K562 (cell line): ENCODE measurements at places on chromosomes 7 and 10.
A peak's percentile ranks its signal among the peaks of the same experiment; 100 is the strongest.

DNA sequence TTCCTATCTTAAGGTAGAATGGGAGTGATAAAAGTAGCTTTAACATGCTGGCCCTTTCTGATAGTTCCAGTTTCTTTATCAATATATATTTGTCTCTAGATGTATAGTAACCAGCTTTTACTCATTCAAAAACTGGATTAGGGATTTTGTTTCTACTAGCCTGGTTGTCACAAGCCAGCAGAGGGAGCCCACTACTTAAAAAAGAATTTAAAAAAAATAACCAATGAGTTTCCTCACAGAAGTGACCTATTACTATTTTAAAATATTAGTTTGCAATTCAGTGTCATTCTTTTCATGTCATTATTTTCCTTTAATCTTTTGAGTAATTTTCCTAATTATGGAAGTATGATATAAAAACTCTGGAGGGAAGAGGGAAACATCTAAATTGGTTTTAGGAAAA lies 142.1 kb downstream of the PHTF2 start:
- DNase-seq = peak; percentile 20

GRCh38 chr10:60224066-60224705 lies 165.5 kb downstream of the ANK3 start:
- no peak for DNase-seq

DNA sequence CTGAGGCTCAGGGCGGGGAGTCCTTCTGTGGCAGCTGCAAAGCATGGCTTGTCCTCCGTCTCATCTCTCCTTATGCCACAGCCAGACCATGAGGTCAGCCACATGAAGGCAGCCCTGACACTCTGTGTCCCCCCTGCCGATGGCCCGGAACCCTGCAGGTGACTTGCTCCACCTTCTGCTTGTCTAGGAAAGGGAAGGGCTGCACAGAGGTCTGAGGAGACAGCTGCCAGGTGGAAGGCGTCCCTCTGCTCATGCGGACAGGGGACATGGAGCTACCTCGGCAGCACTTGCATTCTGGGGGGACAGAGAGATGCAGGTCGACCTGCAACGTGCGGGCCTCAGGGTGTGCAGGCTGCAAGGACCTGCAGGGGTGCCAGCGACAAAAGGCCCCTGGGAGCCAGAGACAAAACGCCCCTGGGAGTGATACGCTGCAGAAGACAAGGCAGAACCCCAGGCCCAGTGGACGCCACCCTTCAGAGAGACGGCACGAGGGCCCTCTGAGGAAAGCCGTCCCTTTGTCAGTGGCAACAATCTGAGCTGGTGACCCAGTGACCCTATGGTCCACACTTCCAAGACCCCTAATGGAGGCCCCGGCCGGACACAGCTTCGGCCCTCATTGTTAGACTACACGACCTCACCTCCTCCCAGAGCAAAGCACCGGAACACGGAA lies 205.2 kb upstream of the PPP2R2D start:
- DNase-seq = no peak

- no peak for DNase-seq
Measured at GRCh38 chr10:10796774-10797415, 220.8 kb upstream of the CELF2 start.

DNA sequence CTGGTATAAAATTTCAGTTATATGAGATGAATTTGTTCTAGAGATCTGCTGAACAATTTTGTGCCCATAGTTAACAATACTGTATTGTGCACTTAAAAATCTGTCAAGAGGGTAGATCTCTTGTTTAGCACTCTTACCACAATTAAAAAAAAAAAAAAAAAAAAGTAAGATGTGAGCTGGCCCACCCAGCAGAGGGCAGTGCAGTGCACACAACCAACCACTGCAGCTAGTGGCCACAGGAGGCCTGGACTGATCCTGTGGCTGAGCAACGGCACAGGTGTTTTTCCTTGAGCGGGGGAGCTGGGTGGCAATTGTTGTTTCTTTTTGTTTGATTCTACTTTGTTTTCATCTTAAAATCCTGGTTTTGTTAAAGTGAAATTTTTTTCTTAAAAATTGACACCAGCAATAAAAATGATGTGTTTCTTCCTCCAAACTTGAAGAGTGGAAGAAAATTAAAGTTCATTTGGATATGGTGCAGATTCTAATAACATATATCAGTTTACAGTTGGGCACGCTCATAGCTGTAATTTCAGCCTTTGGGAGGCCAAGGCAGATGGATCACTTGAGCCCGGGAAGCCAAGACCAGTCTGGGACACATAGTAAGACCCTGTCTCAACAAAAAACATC lies 171.1 kb upstream of the TBX20 start:
- DNase-seq = peak; percentile 67

- DNase-seq = peak; percentile 32
Measured at GRCh38 chr10:48976196-48976595, 36.6 kb upstream of the LRRC18 start.

GRCh38 chr7:11831156-11831735 lies 752 bp downstream of the THSD7A start:
- no peak for DNase-seq

- no peak for DNase-seq
Measured at GRCh38 chr10:88156341-88156740, 292.9 kb downstream of the PTEN start.

- DNase-seq = peak; percentile 92
Measured at GRCh38 chr10:73956476-73957359, 41.2 kb upstream of the VCL start.

DNA sequence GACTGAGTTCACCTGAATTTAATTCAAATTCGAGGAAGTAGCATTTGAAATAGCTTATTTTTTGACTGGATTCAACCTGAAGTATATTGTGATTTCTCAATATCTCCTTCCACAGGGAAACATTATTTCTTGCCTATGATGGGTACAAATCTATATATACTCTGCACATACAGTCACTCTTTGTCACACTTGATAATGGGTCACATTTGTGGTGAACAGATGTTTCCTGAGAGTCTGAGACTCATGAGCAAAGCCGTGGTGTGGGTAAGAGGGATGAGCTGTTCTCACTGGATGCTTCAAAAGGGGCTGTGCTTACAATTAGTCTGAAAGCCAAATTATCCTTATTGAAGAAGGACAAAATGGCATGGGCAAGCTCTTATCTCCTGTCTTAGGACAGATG lies 18.0 kb upstream of the TBXAS1 start:
- DNase-seq = no peak

DNA sequence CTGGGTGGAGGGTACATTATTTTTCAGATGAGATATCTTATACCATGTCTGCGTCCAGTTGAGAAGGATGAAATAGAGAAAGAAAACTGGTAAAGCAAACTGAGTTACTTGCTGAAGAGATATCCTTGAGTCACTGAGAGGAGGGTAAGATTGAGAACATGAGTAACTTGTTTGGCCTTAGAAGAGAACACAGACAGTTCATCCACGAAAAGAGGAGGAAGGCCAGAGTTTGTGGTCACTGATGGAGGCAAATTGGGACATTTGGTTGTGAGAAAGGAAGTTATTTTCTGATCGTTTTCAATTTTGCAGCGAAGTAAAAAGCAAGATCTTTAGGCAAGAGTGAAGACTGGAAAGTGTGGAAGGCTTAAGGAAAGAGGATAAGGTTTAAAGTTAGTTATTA lies 15.6 kb downstream of the MBL2 start:
- no peak for DNase-seq

GRCh38 chr7:4851459-4852422 lies 10.1 kb downstream of the PAPOLB start:
- no peak for DNase-seq
